Stimulated activated CD8-positive, alpha-beta memory T cell treated with anti-CD3 and anti-CD28 coated beads, Interleukin-2, amount 100 ng/mL, for 1 hour (primary cell): ENCODE measurements at places on chromosomes 4 and X.

DNA sequence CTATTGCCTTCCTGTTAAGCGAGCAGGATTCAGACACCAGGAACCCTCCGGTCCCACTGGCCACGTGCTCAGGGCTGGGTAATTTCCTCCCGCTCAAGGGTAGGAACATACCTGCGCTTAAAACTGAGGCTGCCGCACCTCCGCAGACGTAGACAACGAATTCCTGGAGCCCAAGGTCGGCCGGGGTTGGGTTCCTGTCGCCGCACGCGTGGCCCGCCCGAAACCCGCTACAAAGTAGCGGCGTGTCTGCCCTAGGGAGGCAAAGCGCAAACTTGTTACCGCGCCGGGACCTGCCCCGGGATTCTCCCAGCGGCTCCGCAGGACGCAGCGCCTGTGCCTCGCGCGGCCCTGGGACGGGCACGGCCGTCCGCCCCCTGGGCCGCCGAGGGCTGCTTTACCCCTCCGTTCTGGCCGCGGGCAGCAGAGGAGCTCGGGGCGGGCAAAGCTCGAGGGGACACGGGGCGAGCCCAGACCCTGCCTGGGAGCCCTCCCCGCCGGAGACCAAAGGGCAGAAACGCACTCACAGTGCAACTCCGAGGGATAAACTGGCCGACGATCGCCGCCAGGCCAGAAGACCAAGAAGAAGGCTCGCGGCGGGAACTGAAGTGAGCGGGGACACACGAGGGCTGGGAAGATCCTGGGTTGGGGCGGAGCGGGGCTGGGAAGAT is at the start of gene ERVMER34-1:
ERVMER34-1 (minus strand) TSS at position 607 of the 668 bp plus-strand sequence. CDS start 5,905 bp downstream, outside the sequence.
- no peak for DNase-seq

GRCh38 chr4:30875658-30876269 is 155.6 kb downstream of the PCDH7 start:
- no peak for DNase-seq

- DNase-seq: no peak
These were observed 73.3 kb downstream of the MANBA start for GRCh38 chr4:102687373-102687981.

GRCh38 chr4:3515646-3516045 is 16.6 kb downstream of the LRPAP1 start:
- DNase-seq: no peak
